ENCODE measurements at places on chromosomes 16 and 17.

DNA sequence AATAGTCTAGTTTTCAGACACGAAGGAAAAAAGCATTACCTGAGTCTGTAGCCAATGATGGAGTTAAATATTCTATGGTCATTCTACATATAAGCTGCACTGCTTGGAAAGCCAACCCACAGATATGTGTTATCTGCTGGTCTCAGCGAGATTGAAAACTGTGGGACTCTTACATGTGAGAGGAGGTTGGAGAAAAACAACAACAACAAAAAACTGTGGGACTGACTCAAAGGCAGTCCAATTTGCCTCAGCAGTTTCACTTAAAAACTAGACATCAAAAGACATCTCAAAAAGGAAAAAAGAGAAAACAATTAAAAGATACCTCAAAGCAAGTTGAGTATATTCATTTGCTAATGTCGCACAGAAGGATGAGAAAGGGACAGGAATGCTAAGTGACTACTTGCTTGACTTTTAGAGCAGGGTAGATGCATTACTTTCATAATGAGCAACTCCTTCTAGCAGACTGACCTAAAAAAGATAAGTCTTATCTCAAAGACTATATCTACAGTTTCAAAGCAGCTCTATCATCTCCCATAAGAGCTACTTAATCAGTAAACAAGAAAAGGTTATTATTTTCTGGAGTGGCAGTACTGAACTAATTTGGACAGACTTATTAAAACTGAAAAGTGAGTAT, 35.5 kb upstream of the ITGA2B start:
- no peak for DNase-seq

DNA sequence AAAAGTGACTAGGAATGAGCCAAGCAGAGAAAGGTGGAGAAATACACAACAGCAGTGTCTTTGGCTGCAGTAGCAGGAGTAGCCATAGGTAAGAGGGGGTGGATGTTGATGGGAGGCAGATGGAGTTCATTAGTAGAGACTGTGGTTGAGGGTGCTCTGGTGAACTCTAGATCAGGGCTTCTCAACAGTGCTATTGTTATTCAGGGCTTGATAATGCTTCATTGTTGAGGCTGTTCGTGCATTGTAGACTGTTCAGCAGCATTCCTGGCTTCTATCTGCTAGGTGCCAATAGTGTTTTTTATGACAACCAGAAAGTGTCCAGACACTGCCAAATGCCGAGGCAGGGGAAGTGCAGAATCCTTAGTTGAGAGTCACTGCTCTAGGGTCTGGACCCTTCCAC, 3.6 kb downstream of the ALKBH5 start:
- DNase-seq = peak; percentile 19

DNA sequence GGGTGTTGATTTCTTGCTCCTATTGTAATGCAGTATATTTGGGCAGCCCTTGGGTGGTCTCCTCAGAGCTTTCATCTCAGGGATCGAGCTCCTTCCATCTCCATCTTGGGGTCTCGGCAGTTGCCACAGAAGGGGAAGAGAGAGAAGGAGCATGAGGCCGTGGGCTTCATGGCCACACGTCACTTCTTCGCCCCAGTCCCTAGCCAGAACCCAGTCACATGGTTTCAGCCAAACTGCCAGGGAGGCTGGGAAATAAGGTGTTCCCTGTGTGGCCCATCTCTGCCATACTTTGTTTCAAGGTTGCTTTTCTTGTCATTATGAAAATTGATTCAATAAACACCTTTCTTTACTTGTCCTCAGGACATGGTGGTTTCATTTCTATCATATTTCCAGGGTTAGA, 68.4 kb upstream of the NKD1 start:
- no peak for DNase-seq

- no peak for DNase-seq
Observed at GRCh38 chr17:9860851-9861250, 35.1 kb downstream of the GLP2R start.

GRCh38 chr16:51146256-51146924, 4.7 kb downstream of the SALL1 start:
- peak; percentile 22 for DNase-seq

DNA sequence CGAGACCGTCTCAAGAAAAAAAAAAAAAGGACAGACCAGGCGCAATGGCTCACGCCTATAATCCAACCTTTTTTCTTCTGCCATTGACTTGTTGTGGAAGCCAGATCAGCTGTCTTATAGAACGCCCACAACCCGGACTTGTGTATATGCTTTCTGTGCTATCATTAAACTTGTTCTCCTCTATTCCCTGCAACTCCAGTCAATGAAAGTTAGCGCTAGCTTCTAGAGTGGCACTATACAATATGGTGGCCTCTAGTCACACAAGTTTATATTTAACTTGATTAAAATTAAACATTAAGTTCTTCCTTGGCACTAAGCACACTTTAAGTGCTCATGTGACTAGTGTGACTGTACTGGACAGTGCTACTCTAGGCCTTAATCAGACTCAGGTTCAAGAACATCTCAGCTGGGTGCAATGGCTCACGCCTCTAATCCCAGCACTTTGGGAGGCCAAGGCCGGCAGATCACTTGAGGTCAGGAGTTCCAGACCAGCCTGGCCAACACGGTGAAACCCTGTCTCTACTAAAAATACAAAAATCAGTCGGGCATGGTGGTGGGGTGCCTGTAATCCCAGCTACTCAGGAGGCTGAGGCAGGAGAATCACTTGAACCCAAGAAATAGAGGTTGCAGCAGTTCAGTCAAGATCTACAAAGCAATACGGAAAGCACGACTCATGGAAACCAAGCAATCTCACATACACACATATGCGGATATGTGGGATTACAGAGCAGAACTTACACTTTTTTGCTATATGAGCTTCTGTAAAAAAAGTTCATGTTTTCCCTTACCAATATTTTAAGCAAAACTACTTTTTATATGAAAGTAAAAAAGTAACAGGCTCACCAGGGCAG, 18.8 kb upstream of the GLG1 start:
- DNase-seq = no peak

DNA sequence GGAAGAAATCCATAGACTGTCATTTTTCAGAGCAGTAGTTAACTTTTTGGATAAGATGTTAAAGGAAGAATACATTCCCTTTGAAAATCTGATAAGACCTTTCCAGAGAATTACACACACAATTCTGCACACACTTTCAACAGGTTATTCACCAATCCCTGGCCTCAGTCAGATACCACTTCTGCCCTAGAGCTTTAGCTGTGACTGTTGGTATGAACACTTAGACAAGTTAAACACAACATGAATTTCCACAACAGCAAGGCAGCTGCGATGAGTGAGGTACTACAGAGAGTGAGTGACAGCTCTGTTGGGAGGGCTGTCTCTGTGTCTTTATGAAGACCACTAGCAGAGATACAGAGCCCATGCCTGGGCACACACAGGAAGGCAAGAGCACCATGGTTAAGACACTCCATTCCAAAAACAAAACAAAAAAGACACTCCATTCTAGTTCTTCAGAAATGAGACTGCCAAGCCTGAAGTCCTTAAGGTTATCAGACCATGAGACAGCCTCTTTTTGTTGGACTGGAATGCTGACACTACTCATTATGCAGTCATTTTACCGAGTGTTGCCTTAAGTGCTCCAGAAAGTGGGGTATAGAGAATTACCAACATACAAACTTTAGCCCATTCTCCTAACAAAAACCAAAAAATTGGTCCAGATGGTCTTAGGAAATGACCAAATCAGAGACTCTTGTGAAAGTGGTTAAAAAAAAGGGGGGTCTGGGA, 42.4 kb downstream of the TOM1L2 start:
- peak; percentile 34 for DNase-seq

DNA sequence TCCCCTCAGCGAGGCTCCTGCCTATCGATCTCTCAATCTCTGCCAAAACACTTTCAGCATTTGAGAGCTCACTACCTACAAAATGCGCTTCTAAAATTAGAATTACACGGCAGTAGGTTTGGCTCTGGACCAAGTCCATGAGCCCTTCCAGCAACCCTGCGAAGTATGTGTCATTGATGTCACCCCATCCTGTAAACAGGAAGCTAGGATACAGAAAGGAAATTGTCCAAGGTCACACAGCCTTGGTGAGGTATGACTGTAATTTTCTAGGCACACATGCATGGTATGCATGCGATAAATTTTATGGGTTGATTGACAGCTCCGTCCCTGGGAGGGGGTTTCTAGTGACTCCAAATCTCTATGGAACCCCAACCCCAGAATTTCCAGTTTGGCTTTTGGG, 330.3 kb upstream of the CDH5 start:
- DNase-seq = peak; percentile 48

- no peak for DNase-seq
Observed at GRCh38 chr17:8628609-8629169, 1.8 kb downstream of the MYH10 start.

GRCh38 chr16:66113223-66113622, 253.3 kb upstream of the CDH5 start:
- no peak for DNase-seq

- no peak for DNase-seq
Observed at GRCh38 chr17:79258843-79259242, 184.2 kb downstream of the ENGASE start.

DNA sequence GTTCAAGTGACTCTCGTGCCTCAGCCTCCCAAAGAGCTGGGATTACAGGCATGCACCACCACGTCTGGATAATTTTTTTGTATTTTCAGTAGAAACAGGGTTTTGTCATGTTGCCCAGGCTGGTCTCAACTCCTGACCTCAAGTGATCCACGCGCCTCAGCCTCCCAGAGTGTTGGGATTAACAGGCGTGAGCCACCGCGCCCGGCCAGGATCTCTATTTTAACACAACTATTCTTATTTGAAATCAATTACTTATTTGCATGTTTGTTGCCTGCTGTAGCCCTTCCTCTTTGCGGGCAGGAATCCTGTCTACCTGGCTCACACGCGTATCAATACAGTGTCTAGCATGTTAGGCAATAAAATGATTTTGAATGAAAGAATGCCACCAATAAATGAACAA, 818 bp upstream of the CNEP1R1 start:
- no peak for DNase-seq

DNA sequence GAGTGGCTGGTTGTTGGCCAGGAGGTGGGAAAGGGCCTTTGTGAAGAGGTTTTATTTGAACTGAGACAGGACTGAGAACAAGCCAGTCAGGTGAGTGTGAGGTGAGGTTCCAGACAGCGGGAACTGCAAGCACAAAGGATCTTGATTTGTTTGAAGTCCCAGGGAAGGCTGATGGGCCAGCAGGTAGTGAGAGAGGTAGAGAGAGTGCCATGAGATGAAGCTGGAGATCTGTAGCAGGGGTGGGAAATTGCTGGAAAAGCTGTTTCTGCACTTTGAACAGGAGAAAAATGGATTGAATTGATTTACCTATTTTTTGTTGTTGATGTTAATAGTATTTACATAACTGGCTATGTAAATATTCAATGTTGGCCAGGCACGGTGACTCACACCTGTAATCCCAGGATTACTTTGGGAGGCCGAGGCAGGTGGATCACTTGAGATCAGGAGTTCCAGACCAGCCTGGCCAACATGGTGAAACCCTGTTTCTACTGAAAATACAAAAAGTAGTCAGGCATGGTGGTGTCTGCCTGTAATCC, 7.7 kb upstream of the DCTPP1 start:
- DNase-seq = no peak

- no peak for DNase-seq
Observed at GRCh38 chr17:17668775-17669579, 12.3 kb upstream of the RAI1 start.

GRCh38 chr17:82302991-82303943, 14.1 kb downstream of the CD7 start:
- DNase-seq = no peak

- no peak for DNase-seq
Observed at GRCh38 chr17:62724398-62725146, 83.5 kb downstream of the MARCHF10 start.

GRCh38 chr17:12995896-12996295, 21.9 kb downstream of the ELAC2 start:
- no peak for DNase-seq

DNA sequence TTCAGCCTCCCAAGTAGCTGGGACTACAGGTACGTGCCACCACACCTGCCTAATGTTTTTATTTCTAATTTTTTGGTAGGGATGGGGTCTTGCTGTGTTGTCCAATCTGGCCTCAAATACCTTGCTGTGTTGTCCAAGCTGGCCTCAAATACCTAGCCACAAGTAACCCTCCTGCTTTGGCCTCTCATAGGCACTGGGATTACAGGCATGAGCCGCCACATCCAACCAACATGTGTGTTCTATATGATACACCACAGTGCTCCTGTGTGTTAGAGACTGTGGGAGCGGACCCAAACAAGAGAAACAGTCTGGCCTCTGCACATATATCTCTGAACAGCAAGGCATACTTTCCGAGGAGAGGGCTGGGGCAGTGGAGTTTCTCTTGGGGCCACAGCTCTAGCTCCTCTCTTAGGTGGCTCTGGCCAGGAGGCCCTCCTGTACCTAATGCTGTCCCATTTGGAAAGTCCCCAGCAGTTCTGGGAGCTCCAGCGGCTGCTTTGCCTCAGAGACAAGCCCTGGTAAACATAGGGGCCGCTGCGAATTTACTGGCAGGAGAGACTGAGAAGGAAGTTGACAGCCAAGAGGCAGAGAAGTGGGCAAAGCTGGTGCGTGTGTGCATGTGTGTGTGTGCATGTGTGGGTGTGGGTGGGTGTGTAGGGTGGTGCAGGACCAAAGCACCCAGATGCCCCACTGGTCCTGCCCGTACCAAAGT, 95.0 kb downstream of the RAB11FIP4 start:
- no peak for DNase-seq

DNA sequence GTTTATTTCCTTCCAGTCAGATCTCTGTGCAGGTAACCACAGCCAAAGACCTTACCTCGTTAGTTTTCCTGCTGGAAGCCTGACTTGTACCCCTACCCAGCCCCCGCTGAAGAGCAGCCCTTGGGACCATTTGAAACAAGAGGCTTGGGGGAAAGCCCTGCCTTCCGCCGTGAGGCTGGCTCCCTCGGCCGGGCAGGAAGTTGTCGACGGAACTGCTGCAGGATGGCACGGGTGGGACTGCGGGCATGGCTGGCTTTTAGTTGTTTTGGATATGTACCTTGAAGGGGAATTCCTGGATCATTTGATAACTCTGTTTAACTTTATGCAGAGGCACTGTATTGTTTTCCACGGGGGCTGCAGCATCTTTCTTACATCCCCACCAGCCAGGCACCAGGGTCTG, 49.0 kb upstream of the ENDOV start:
- DNase-seq = no peak

- peak; percentile 75 for DNase-seq
Observed at GRCh38 chr17:29778956-29779811, 150.8 kb downstream of the SSH2 start.

GRCh38 chr17:37045351-37045922, 96.7 kb downstream of the AATF start:
- DNase-seq = no peak

- peak; percentile 73 for DNase-seq
Observed at GRCh38 chr17:4980644-4981216, 6.7 kb downstream of the CAMTA2 start.

Measured in cardiac fibroblast (primary cell).